ENCODE measurements at places on chromosomes 3 and 15.
A peak's percentile ranks its signal among the peaks of the same experiment; 100 is the strongest.

DNA sequence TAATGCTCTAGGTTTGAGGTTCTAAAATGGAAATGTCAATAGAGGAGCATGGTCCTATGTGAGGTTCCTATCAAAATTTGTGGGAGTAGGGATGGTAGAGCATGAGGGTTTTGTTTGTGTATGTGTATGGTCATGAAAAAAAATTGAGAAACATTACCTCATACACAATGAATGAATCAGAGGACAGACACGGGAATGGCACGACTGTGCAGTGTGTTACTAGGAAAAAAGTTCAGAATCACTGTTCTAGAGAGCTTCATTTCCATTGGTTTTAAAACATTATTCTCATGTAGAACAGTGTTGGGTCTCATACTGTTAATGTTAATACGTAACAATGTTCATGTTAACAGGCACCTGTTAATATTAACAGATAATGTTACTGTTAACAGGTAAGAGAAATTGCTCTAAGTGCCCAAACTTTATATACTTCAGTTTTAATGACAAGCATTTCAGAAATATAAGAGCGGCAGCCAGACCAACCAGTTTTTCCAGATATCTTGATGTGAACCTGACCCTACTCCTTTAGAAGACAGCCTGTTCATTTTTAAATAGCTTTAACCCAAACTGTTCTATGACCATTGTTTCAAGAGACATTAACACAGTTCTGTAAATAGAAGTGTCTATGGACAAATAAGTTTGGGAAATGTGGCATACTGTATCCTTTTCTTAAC is 48.0 kb downstream of the SLC15A2 start:
- no peak for DNase-seq

- DNase-seq, result no peak
These were observed 12.1 kb downstream of the DLEC1 start for GRCh38 chr3:38051131-38051530.

GRCh38 chr3:40068636-40069035 is 240.9 kb upstream of the EIF1B start:
- DNase-seq, result no peak

- no peak for DNase-seq
These were observed 37.0 kb downstream of the HDGFL3 start for GRCh38 chr15:83170474-83171165.

DNA sequence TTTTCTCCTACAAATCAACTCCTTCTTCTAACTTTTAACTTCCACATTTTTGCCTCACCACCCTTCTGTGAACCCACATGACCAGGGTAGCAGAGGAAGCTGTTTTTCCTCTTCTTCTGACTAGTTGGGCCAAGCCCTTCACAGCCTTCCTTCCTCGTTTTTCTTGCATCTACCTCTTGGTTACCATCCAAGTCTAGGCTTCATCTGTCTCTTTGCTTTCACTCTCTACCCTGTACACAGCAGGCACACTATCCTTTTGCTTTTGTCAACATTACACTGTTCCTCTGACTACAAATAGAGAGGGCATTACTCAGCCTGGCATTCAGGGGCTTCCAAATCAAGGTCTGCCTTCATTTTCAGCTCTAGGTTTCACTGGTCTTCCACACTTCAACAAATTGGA is 22.0 kb downstream of the SLC9A9 start:
- DNase-seq, result no peak

DNA sequence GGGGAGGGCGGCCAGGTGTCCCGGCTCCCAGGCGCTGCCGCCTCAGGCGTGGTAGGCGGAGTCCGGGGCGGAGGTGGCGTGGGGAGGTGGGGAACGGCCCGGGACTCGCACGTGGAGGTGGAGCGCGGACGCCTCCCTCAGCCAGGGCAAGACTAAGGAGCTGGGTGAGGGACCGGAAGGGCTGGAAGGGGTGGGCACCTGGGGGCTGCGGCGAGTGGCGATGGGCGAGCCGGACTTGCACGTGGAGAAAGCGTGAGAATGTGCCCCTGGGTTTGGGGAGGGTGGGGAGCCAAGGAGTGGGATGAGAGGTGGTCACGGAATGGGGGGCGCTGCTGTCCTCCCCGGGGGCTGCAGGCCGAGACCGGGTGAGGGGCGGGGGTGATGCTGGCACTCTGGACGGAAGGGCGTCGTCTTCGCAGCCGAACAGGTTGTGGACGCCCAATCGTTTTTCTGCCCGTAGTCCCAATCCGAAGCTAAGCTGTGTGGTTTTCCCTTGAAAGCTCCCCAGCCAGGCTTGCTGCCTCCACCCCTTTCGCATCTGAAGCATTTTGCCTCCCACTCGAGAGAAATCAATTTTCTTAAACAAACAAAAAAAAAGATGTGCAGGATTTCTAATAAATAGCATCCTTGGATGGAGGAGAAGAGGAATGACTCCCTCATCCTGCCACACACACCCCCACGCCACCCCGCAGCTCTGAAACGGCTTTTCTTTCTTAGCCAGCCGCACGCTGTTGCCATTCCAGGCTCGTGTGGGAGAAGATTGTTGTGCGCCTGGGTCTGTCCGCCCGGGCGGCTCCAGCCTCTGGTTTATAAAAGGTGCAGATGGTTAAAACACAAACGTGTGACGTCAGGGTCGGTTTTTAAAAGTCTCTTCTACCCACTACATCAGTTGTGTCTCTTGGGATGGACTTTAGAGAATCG is 62.5 kb upstream of the ANKRD28 start:
- DNase-seq, result peak; percentile 25

- DNase-seq, result no peak
These were observed 5.6 kb upstream of the TMEM62 start for GRCh38 chr15:43127752-43128151.

- DNase-seq, result no peak
These were observed 1044.0 kb downstream of the IGSF11 start for GRCh38 chr3:117990627-117991026.

DNA sequence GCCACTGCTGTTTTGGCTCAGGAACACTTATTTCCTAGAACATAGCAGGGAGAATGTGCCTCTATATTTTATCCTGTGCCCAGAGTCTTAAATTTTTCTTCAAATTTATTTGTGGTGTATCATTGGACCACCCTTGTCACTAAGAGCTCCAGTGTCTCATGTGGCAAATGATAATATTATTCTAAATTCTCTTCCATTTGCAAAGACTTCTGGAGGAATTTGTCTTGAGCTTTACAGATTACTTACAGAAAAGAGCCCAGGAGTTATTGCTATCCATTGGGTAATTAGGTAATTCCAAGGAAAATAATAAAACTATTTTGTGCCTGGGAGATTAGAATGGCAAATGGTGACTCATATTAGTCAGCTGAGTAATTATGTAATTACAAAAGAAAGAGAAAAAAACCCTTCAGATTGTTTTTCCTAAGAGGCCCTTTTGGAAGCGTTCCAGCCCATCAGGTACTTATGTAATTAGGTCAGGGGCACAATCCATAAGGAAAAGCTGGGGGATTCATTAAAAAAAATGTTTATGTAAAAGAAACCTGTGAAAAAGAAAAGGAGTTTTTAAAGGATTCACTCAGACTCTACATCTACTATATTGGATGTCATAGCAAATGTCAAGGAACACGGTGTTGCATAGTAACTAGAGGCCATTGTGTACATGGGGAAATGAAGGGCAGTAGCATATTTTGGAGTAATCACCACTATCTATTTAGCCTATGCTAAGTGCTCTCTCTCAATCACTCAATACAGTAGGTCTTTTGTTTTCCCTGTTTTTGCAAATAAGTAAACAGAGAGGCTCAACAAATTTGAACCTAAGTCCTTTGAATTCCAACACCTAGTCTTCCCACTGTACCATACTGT is 380.9 kb upstream of the RARB start:
- no peak for DNase-seq

GRCh38 chr3:42886294-42886822 is 10.7 kb upstream of the CYP8B1 start:
- DNase-seq, result no peak

GRCh38 chr3:140794507-140794906 is 116.6 kb downstream of the TRIM42 start:
- no peak for DNase-seq

DNA sequence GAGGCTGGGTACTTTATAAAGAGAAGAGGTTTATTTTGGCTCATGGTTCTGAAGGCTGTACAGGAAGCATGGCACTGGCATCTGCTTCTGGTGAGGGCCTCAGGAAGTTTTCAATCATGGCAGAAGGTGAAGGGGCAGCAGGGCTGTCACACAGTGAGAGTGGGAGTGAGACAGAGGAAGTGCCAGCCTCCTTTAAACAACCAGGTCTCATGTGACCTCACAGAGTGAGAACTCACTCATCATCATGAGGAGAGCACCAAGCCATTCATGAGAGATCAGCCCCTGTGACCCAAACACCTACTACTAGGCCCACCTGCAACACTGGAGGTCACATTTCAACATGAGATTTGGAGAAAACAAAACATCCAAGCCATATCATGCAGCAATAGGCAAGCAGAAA is 9.3 kb upstream of the RFTN1 start:
- peak; percentile 44 for DNase-seq

- no peak for DNase-seq
These were observed 9.7 kb downstream of the TEX264 start for GRCh38 chr3:51680663-51681230.

- no peak for DNase-seq
These were observed 171.9 kb downstream of the FAM43A start for GRCh38 chr3:194857469-194858113.

DNA sequence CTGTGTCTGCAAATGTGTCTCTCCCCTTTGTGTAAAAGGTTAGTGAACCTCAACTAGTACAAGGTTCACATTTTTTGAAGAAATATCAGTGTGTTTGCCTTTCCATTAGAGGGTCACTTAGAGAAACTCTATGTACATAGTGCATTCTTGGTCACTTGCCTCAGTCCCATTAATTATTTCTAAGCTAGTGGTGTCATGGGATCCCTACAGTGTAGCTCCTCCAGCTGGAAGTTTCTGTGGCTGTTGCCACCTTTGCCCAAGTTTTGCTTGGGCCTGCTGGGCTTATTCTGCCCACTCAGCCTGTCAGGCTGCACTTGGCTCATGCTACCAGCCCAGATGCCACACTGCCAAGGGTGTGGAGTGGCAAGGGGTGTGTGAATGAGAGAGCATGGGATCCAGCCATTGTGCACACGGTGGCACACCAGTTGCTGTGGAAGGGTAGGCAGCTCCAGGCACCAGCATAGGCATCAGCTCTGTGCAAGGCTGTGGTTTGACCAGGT is 161.7 kb downstream of the ARPP21 start:
- no peak for DNase-seq

DNA sequence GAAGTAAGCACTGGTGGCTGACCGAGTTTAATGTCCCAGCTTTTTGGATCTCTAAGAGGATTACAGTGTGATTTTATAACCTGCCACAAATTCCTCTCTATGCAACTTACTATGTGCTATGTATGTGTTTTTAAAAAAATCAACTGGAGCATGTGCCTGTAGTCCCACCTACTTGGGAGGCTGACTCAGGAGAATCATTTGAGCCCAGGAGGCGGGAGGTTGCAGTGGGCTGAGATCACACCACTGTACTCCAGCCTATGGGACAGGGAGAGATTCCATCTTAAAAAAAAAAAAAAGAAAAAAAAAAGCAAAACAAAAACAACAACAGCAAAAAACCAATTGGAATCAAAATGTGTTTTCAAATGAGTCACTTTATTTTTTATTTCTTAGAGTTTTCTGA is 29.6 kb downstream of the DUT start:
- DNase-seq, result no peak

DNA sequence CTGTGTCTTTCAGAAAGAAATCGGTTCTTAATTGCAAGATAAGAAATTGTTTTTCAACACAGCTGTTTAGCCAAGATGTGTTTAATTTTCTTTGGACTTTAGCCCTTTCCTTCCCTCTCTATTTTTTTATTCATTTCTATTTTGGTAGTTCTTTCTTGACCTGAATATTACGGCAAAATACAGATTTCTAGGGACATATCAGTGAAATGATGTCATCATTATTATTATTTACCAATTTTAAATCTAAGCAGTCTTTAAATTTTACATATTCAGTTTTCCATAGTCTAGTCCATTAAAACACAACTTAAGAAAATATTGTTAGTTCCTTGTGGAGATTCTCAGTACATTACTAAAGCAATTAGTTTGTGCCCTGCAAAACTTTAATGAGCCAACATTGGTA is 104.3 kb downstream of the MAP2K5 start:
- DNase-seq, result no peak
